Activated T-cell treated with anti-CD3 and anti-CD28 coated beads for 24 hours (primary cell): ENCODE measurements at places on chromosomes 12 and 14.

GRCh38 chr14:45038865-45039264 lies 45.1 kb upstream of the PRPF39 start:
- DNase-seq = no peak

GRCh38 chr12:88310069-88310468 lies 168.0 kb downstream of the TMTC3 start:
- DNase-seq = no peak

GRCh38 chr14:104931771-104932675 lies 7.3 kb downstream of the PLD4 start:
- no peak for DNase-seq

GRCh38 chr12:65876161-65876560 lies 51.9 kb downstream of the HMGA2 start:
- no peak for DNase-seq

GRCh38 chr14:74977901-74978385 lies 22.5 kb upstream of the PGF start:
- DNase-seq = no peak

- no peak for DNase-seq
These were observed 18.7 kb upstream of the NOS1 start for GRCh38 chr12:117380083-117380482.

- DNase-seq = no peak
These were observed 59.4 kb downstream of the TSPAN11 start for GRCh38 chr12:30985814-30986452.

DNA sequence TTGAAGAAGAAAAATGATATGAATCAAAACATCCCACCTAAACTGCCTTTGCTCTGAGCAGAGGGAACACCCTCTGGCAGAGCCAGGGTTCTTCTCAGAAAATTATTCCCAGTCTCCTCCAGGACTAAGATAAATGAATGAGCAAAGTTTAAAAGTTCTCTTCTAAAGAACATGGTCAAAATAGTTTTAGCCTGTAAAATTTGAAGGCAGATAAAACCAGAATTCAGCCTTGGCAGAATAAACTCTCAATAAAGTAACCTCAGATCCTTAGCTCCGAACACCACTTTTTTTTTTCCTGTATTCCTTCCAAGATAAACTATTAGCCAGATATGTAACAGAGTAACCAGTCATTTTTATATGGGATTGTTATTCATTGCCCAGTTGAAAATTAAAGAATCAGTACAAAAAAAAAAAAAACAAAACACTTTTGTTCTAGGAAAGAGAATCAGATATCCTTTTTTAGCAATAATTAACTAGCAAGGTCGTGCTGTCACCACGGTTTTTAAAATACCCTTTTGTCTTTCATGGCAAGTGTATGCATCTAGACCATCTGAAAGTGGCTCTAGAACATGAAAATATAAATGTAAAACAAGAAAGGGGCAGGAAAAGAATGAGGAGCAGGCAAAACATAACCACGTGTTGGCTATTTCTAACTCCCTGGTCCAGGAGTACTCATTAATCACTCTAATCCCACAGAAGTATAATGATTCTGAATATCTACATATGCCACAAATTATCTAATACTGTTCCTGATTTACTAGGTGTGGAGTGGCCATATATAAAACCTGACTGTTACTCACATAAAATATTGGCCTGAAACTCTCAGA lies 60.8 kb downstream of the CAPZA3 start:
- DNase-seq = no peak
